ENCODE measurements at places on chromosomes 2 and 18. TPM values are rescaled to one million over a fixed set of nuclear protein-coding genes. Genes with fewer than 3 reads are reported as not detected.

Gene SCTR
- not detected for total RNA-seq

Gene KCNG2
- total RNA-seq: not detected

Gene SFT2D3
- 3.5 TPM for total RNA-seq

Gene MAPK4
- total RNA-seq: not detected

Gene EPAS1
- total RNA-seq: 6.8 TPM

Gene FBLN7
- total RNA-seq: 3.1 TPM

Gene MERTK
- 0.65 TPM for total RNA-seq

Gene CD8B2
- 4.2 TPM for total RNA-seq

Gene C2orf80
- total RNA-seq: not detected

Gene PFN4
- not detected for total RNA-seq

Gene B4GALT6
- 3.8 TPM for total RNA-seq

Gene POTEC
- not detected for total RNA-seq

Gene KCNIP3
- not detected for total RNA-seq

Gene RGPD4
- total RNA-seq: 0.67 TPM

Gene RGPD3
- not detected for total RNA-seq

Gene TFPI
- not detected for total RNA-seq

Gene NT5DC4
- not detected for total RNA-seq

Gene CFAP65
- total RNA-seq: not detected

Gene CD207
- total RNA-seq: not detected

Gene HAAO
- total RNA-seq: 0.17 TPM

Gene ST6GAL2
- total RNA-seq: not detected

Gene INSIG2
- 30.1 TPM for total RNA-seq

Gene LHCGR
- total RNA-seq: not detected

Gene MRO
- not detected for total RNA-seq

Gene MROH2A
- total RNA-seq: not detected

Gene PUS10
- 8.8 TPM for total RNA-seq

Gene KRTCAP3
- 3.9 TPM for total RNA-seq

Gene NLRC4
- not detected for total RNA-seq

Gene REG3G
- total RNA-seq: not detected

Gene THUMPD2
- total RNA-seq: 18.0 TPM

Gene TM4SF20
- not detected for total RNA-seq

Gene CAD
- total RNA-seq: 156 TPM

Gene DCDC2C
- total RNA-seq: not detected

Gene MAP3K20
- 11.3 TPM for total RNA-seq

Gene TGOLN2
- 85.4 TPM for total RNA-seq

Gene ELOA2
- not detected for total RNA-seq

Gene DOCK10
- 152 TPM for total RNA-seq

Gene POU3F3
- not detected for total RNA-seq

Gene CHRNG
- total RNA-seq: not detected

Gene ANKRD29
- not detected for total RNA-seq

Gene FANCL
- 27.1 TPM for total RNA-seq

Gene UGT1A3
- total RNA-seq: not detected
